ENCODE measurements at places on chromosomes 1 and 21. TPM values are rescaled to one million over a fixed set of nuclear protein-coding genes. Genes with fewer than 3 reads are reported as not detected.

CELSR2 gene
- polyA plus RNA-seq = 0.52 TPM

DNA sequence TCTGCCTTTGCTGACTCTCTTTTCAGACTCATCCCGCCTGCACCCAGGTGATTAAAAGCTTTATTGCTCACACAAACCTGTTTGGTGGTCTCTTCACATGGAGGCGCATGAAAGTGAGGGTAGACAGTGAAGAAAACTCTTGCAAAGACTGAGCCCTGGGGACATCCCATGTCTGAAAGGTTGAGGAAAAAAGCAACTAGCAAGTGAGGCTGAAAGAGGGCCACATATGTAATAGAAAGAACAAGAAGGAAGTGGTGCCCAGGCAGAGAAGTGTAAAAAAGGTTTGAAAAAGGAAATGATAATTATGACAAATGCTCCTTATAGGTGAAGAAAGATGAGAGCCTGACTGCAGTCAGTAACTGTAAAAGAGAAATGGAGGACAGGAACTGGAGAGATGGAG is 115.9 kb upstream of the NEK7 start:
- no peak for DNase-seq

DNA sequence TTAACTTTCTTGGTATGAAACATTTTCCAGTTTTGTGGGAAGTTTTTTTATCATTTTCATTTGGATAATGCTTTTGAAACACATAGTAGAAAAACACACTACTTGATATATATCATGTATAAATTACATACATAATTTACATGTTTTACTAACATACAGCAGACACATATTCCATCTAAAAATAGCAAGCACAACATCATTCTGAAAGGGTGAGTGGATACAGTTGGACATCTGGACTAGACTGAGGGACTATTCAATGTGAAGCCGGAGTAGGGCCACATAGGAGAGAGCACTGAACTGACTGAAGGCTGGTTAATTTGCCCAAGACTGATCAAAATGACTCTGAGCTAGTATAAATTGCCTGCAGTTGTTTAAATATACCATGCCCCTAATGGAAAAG is 11.7 kb downstream of the CDKN2C start:
- no peak for DNase-seq

DNA sequence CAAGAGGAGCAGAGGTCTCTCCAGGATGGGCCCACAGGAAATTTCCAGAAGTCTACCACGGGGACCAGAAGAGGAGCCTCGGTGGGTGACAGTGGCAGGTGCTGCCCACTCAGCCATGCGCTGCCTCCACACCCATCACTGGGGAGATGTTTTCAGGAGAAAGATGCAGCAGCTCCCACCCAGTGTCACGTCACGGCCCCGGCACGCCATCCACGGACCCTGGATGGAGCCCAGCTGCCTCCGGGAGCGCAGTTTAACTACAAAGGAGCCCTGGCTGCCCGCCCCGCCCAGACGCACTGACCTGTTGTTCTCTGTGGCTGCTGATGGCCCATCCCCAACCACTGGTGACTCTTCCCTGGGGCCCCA is 6.8 kb downstream of the TSPEAR start:
- no peak for DNase-seq

DNA sequence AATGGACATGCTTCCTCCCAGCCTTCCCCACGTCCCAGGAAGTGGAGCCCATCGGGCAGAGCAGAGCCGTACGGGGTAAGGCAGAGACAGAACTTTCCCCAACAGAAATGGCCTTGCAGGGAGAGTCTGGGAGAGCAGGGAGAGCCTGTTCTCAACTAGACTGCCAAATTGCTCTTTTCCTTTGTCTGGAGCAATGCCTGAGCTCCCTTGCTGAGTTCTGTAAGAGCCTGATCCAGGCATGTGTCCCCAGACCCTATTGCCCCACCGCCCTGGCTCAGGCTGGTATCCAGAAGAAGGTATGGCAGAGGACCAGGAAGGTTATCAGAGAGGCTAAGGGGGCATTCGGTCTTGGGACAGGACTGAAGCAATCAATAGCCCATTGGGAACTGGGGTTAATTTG is 79.9 kb downstream of the TMEM53 start:
- DNase-seq = no peak

DNA sequence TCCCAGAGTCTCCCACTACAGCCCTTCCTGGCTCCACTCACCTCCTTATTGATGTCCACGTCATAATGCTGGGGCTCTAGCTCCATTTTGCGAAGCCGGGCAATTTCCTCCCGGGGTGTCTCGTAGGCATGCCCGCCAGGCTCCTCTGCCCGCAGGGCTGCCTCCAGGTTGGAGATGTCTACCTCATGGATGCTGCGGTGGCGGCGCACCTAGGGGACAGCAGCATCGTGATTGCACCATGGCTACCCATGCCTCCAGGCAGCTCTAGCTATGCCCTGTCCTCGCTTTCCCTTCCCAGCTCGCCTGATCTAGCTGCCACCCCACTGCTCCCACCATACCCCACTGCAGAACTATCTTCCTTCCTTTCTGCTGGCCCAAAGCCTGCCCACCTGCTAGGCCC is 15.1 kb upstream of the GOLT1A start:
- no peak for DNase-seq

DNA sequence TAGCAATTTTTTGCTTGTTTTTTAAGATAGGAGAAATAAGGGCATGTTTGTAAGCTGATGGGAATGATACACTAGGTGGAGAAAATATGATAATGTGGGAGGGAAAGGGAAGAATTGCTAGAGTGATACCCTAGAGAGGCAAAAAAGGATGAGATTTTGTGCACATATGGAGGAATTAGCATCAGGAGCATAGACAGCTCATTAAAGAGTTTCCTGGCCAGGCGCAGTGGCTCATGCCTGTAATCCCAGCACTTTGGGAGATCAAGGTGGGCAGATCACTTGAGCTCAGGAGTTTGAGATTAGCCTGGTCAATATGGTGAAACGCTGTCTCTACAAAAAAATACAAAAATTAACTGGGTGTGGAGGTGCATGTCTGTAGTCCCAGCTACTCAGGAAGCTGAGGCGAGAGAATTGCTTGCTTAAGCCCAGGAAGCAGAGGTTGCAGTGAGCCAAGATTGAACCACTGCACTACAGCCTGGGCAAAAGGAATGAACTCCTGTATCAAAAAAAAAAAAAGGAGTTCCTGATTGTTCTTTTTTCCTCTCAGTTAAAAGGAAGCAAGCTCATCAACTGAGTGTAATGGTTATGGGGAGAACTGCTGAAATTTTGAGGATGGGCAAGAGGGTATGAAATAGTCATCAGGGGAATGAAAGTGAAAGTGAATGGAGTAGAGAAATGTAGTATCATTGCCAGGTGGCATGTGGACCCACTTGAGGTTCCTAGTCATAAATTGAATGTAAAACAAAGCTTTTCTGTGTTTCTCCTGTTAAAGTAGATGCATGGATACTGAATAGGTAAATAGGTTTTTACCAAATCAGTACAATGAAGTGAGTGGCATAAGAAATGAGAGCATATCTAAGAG is 35.5 kb downstream of the SH3GLB1 start:
- peak; percentile 28 for DNase-seq

- peak; percentile 4 for DNase-seq
Observed at GRCh38 chr1:227844320-227845146, 29.1 kb downstream of the PRSS38 start.

DNA sequence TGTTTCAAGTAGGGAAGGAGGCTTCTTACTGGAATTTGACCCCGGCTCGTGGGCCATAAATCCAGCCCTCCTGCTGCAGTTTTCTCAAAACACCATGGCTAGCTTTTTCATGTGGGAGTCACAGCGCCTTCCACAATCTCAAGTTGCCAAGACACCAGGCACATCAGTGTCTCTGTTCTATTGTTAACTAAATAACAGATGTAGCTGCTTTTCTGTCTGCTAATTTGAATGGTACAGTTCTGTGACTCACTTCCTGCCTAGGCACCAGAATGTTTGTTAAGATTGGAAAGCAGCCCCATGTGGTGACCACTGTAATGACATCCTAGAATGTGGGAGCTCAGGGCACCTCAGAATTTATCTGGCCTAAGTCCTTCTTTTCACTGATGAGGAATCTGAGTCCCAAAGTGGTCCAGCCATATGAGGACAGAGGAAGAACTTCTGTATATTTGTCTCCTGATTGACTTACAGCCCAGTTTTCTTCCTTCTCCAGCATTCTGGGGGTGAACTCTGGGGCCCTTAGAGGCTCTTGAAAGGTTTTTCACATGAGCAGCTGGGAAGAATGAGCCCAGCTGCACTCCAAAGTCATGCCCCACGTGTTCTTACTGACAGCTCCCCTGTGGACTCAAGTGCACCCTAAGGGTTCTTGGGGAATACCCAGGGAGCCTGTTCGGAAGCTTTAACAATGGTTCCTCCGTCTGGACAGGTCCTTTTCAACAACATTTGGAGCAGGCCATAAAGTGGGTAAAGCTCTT is 27.5 kb downstream of the TRIM45 start:
- DNase-seq = peak; percentile 36

OR2L2 gene
- not detected for polyA plus RNA-seq
